ENCODE measurements at places on chromosomes 12 and 14.

DNA sequence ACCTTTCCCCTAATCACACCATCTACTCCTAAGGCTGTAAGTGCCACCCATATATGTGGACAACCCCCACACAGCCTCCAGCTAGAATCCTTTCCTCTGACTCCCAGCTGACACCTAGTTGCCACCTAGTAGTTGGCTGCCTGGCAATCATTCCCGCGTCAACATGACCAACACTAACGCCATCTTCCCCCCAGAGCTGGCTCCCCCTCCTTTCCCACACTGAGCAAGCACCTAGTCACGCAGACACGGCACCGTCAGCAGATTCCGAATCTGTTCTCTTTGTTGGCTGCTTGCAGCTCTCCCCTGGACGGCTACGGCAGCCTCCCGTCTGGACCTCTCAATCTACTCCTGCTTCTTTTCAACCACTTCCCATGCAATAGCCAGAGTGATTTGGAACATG lies 27.7 kb downstream of the UBR7 start:
- DNase-seq, result no peak
- H3K27me3 ChIP-seq, result no peaks in the 10 kb centered on the region
- H3K4me1 ChIP-seq, result no peaks in the 10 kb centered on the region
- H3K27ac ChIP-seq, result no peak overlapping the region

- no peaks in the 10 kb centered on the region for H3K36me3 ChIP-seq
- DNase-seq, result no peak
- peaks cover 4% of the 10 kb centered on the region for H3K4me1 ChIP-seq
- H3K27ac ChIP-seq, result no peak overlapping the region
- H3K4me3 ChIP-seq, result no peak overlapping the region
These were observed 3.8 kb downstream of the IRAK4 start for GRCh38 chr12:43762596-43762995.

DNA sequence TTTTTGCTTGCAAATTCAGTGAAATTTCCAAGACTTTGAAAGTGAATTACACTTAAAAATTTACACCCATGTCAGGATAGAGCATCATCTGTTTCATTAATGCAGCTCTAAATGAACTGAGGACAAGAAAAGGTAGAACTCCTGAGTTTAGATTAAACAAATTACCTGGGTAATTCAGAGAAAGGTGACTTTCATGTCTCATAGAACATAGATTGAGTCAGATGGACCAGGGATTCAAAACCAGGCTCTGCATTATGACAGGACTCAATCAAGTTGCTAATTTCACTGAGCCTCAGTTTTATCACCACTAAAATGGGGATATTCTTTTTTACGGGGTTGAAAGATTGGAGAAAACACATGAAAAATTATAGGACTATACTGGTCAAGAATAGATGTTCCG lies 4.5 kb downstream of the ARHGDIB start:
- H3K4me3 ChIP-seq, result no peak overlapping the region
- no peaks in the 10 kb centered on the region for H3K4me1 ChIP-seq
- no peak for DNase-seq
- H3K27ac ChIP-seq, result no peak overlapping the region
- H3K27me3 ChIP-seq, result no peaks in the 10 kb centered on the region

DNA sequence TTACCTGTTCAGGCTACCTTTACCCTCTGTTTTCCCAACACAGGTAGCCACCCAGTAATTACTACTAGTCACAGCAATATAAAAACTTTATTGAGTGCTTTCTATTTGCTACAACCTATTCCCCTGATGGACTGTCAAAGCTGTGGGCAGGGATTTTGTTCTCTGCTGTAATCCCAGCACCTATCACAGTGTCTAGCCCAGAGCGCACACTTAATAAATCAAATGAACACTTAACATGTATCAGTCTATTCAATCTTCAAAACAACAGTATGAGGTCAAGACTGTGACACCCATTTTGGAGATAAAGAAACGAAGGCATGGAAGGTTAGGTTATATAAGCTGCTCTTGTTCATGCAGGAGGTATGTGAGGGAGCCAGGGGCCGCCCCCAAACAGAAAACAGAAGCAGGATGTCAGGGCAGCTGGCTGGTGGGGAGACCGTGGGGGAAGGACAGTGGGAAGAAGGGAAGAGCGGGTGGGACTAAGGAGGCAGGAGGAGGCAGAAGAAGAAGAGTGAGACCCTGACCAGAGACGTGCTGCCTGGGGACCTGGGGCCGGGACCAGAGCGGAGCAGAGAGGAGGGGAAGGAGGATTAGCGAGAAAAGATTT lies 1.7 kb downstream of the TNFRSF1A start:
- no peaks in the 10 kb centered on the region for H3K27me3 ChIP-seq
- peak overlapping the region; percentile 76 for H3K27ac ChIP-seq
- no peak for DNase-seq
- H3K4me1 ChIP-seq, result peaks cover 60% of the 10 kb centered on the region

DNA sequence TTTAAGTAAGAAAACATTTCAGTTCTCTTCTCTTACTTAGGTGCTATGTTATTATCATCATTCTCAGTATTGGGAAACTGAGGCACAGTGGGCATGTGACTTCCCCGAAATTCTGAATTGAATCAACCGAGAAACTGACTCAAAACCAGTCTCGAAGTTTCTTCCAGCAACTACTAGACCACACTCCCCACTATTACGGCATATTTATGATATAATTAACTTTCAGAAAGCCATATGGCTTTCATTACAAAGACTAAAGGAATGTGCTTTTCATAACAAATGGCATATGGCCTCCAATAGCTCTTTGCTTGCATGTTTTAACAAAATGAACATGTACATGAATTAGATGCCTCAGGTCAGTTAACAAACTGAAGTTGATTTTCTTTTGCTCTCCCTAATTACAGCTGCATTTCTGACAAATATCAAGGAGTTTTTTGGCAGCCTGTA lies 182.9 kb upstream of the SLC38A2 start:
- peaks cover 2% of the 10 kb centered on the region for H3K4me1 ChIP-seq
- H3K4me3 ChIP-seq, result no peak overlapping the region
- H3K27ac ChIP-seq, result no peak overlapping the region
- H3K27me3 ChIP-seq, result no peaks in the 10 kb centered on the region

- no peak overlapping the region for H3K4me3 ChIP-seq
- H3K4me1 ChIP-seq, result peaks cover 31% of the 10 kb centered on the region
- no peaks in the 10 kb centered on the region for H3K27me3 ChIP-seq
- DNase-seq, result no peak
- no peaks in the 10 kb centered on the region for H3K36me3 ChIP-seq
- peak overlapping the region; percentile 93 for H3K27ac ChIP-seq
These were observed 222.9 kb downstream of the ZFP36L1 start for GRCh38 chr14:68569970-68570409.

GRCh38 chr12:97127061-97127460 lies 220.0 kb downstream of the NEDD1 start:
- no peak overlapping the region for H3K27ac ChIP-seq
- H3K27me3 ChIP-seq, result peaks cover 11% of the 10 kb centered on the region
- H3K4me1 ChIP-seq, result peaks cover 18% of the 10 kb centered on the region
- peak; percentile 71 for DNase-seq
- no peaks in the 10 kb centered on the region for H3K36me3 ChIP-seq
- H3K4me3 ChIP-seq, result no peak overlapping the region

GRCh38 chr12:83763425-83763824 lies 1076.7 kb downstream of the TMTC2 start:
- H3K4me1 ChIP-seq, result no peaks in the 10 kb centered on the region
- no peak overlapping the region for H3K4me3 ChIP-seq
- H3K27me3 ChIP-seq, result no peaks in the 10 kb centered on the region
- no peaks in the 10 kb centered on the region for H3K36me3 ChIP-seq

- H3K4me3 ChIP-seq, result no peak overlapping the region
- no peaks in the 10 kb centered on the region for H3K27me3 ChIP-seq
- DNase-seq, result no peak
- H3K4me1 ChIP-seq, result peaks cover 36% of the 10 kb centered on the region
- peak overlapping the region; percentile 72 for H3K27ac ChIP-seq
These were observed 16.8 kb downstream of the ISCA2 start for GRCh38 chr14:74510223-74510931.

DNA sequence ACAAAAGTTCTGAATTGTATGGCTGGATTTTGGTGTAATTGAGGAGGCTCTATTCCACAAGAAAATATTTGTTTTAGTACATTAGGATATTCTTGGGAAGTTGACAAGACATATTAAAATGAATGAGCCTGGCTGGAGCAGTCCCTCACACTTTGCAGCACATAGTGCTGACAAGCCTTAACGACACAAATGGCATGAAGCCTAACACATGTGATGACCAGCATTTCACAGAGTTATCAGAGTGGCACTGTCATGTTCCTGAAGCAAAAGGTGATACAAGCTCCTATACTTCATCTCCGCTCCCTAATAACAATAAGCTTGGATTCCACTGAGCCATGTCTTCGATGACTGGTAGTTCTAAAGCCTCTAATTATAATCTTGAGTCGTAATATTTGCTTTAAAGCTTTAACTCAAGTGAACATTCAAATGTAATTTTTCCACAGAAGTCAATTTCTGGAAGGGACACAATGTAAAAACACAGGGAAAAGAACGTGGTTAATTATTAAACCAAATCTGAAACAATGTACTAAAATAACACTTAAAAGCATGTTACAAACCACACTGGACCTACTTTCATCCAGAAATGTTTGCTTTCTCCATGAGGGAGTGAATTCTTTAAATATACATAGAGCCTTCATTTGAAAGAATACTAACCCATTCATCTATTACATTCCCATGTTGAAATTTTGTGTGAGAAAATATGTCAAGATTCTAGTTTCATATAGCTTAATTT lies 49.6 kb downstream of the GRIP1 start:
- DNase-seq, result no peak
- H3K4me3 ChIP-seq, result no peak overlapping the region
- H3K27ac ChIP-seq, result no peak overlapping the region
- H3K36me3 ChIP-seq, result no peaks in the 10 kb centered on the region

GRCh38 chr14:104117341-104118005 lies 20.9 kb upstream of the KIF26A start:
- peaks cover 88% of the 10 kb centered on the region for H3K27me3 ChIP-seq

GRCh38 chr12:49126852-49127763 lies 4.1 kb downstream of the TUBA1B start:
- H3K27me3 ChIP-seq, result no peaks in the 10 kb centered on the region
- H3K36me3 ChIP-seq, result peaks cover 21% of the 10 kb centered on the region
- peaks cover 10% of the 10 kb centered on the region for H3K4me1 ChIP-seq
- H3K4me3 ChIP-seq, result no peak overlapping the region
- DNase-seq, result no peak

GRCh38 chr12:24820872-24821271 lies 128.0 kb downstream of the BCAT1 start:
- H3K27ac ChIP-seq, result no peak overlapping the region
- H3K4me3 ChIP-seq, result no peak overlapping the region
- peaks cover 14% of the 10 kb centered on the region for H3K36me3 ChIP-seq
- H3K27me3 ChIP-seq, result no peaks in the 10 kb centered on the region
- DNase-seq, result no peak
- no peaks in the 10 kb centered on the region for H3K4me1 ChIP-seq

DNA sequence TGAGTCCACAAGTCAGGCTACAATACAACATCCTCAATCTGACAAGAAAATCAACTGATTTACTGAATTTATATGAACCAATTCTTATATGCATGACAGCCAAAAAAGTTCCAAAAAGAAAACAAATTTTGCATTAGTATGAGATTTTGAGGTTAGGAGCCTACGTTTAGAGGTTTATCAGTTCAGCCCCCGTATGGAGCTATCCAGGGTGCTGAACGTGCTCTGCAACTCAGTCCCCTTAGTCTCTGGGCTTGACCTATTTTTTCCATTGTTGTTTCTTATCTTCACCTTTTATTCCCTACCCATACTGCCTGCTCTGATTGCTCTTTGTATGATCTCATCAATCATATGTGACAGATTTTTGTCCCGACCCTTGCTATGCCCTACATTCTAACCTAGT lies 693.0 kb downstream of the NRXN3 start:
- H3K4me1 ChIP-seq, result no peaks in the 10 kb centered on the region
- H3K27ac ChIP-seq, result no peak overlapping the region
- no peak overlapping the region for H3K4me3 ChIP-seq
- H3K27me3 ChIP-seq, result no peaks in the 10 kb centered on the region
- peak; percentile 68 for DNase-seq

DNA sequence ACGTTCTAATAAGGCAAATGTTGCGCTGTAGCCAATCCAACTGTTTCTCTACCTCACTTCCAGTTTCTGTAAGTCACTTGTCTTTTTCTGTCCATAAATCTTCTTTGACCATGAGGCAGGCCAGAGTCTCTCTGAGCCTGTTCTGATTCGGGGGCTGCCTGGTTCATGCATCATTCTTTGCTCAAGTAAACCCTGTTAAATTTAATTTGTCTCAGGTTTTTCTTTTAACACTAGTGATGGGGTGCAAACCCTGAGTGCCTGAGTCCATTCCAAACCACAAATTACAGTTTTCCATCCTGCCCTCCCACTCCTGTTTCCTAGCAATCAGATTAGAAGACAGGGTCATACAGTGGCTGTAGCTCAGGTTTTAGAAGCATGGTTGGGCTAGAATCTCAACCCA lies 41.9 kb downstream of the VWF start:
- no peaks in the 10 kb centered on the region for H3K27me3 ChIP-seq
- no peak overlapping the region for H3K4me3 ChIP-seq
- no peaks in the 10 kb centered on the region for H3K36me3 ChIP-seq
- peaks cover 24% of the 10 kb centered on the region for H3K4me1 ChIP-seq

DNA sequence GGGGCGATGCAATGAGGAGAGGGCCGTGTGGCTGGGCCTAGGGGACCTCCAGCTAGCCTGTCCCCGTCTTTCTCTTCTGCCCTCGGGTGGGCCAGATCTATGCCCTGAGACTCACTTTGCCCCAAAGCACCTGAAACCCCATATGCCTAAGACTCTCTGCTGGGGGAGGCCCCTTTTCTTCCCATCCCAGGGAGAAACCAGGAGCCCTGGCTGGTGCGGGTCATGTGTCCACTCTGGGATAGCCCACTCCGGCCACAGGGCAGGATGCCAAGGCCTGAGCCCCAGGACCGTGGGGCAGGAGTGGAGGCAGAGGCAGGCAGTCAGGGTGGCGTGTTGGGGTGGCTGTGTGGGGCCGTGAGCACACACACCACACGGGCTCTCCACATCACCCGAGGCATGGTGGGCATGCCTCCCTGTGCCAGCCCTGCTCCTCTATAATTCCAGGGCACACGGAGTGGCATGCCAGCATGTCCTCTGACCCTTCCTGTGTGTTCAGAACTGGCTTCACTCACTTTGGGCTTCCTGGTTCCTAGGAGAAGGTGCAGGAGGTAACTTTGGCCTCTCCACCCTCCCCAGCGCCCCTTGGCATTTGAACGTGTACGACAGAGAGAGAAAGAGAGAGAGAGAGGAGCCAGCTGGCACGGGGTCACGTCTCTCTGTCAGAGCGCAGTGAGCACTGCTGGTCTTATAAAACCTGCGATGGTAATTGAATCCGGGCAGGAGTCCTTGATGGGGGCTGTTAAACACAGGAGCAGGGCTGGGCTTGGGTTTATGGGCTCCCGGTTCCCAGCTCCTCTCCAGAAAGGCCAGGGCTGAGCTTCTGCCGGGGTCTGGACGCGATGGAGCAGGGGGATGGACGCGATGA lies 144.2 kb downstream of the KIF26A start:
- no peak overlapping the region for H3K4me3 ChIP-seq
- H3K27me3 ChIP-seq, result peaks cover 16% of the 10 kb centered on the region
- no peaks in the 10 kb centered on the region for H3K36me3 ChIP-seq

DNA sequence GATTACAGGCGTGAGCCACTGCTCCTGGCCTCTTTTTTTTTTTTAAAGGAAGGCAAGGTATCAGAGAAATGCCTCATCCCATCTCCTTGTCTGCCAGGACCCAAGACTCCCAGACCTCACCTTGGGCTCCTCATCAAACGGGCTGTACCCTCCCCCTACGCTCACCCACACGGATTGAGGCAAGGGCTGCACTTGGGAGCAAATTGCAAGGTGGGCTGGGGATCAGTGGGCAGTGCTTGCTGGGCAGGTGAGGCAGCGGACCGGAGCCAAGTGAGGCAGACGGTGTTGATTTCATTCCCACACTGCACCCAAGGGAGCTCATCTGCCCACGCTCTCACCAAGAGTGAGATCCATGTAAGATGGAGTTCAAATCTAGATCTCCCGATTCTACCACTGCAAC lies 41.0 kb upstream of the DICER1 start:
- H3K4me1 ChIP-seq, result no peaks in the 10 kb centered on the region
- no peak overlapping the region for H3K4me3 ChIP-seq
- no peaks in the 10 kb centered on the region for H3K27me3 ChIP-seq
- DNase-seq, result no peak
- no peaks in the 10 kb centered on the region for H3K36me3 ChIP-seq
- H3K27ac ChIP-seq, result no peak overlapping the region

Data from neuronal stem cell (in vitro differentiated cells).